Activated effector memory CD4-positive, alpha-beta T cell treated with anti-CD3 and anti-CD28 coated beads, Interleukin-2, amount 50 U/mL, for 16 hours (primary cell): ENCODE measurements at places on chromosomes 2 and 18.

GRCh38 chr2:233705911-233706506, 6.7 kb upstream of the UGT1A5 start:
- DNase-seq = no peak

GRCh38 chr2:113888641-113889470, 1.0 kb upstream of the ACTR3 start:
- no peak for DNase-seq

GRCh38 chr2:132437852-132438669, 21.5 kb downstream of the GPR39 start:
- no peak for DNase-seq

DNA sequence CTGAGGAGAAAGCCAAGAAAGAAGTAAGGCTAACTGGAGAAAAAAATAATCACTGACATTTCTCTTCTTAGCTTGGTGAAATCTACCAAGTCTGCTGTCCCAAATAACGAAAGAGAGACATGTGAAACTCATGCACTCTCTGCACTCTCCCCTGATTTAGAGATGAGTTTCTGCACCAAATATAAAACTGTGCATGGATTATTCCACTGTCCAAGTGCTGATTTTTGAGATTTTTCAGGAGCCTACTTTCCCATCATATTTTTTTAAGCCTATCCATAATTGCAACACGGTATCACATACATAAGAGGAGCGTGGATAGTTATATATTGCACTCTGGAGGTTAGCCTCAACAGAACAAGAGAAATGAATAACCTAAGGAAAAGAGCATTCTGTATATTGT, 10.0 kb upstream of the RIT2 start:
- no peak for DNase-seq

- no peak for DNase-seq
These were observed 10.0 kb downstream of the GALNT5 start for GRCh38 chr2:157267476-157267875.
